ENCODE measurements at places on chromosomes 12 and 14.

GRCh38 chr14:68979021-68979721 lies at the start of gene ACTN1:
Gene ACTN1, minus strand, starts transcription at chr14:68979302. Its CDS starts 246 bp downstream, at chr14:68979056.
- DNase-seq: peak; percentile 95

DNA sequence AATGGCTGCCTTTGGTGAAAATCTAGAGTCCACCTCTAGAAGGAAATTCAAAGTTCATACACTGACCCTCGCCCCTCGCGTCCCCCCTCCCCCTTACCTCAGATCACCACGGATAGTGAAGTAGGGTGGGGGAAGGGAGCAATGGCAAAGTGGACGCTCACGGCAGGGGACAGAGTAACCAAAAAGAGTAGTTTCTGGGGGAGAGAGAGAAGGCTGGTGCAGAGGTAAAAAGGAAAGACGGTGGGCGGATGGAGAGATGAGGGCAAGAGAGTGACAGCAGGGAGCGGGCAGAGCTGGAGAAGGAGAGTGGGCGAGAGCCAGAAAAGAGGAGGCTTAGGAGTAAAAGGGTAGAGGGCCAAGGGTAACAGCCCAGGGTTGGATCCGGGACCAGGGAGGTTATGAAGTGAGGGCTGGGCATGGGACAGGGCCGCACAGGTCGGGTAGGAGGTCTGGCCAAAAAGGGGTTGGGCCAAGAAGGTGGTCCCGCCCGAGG lies 423 bp downstream of the ALDH6A1 start:
- DNase-seq: no peak

DNA sequence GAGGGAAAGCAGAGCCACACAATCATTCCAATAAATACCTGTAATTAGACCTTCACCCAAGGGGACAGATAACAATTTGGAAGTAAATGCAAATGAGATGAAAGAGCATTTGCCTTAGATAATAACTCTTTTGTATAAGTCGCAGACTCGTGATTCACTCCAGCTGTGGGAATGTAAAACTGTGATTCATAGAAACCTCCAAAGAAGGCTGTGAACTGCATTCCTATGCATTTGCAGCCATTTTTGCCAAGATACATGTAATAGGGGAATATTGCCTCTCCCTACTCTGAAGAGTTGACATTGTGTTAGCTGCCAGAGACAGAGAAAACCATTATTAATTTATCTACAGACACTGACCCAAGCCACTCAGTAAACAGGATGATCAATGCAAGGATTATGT lies 181.9 kb upstream of the ARHGAP5 start:
- peak; percentile 71 for DNase-seq

GRCh38 chr12:25959071-25959961 lies 834 bp downstream of the RASSF8 start:
- peak; percentile 64 for DNase-seq

DNA sequence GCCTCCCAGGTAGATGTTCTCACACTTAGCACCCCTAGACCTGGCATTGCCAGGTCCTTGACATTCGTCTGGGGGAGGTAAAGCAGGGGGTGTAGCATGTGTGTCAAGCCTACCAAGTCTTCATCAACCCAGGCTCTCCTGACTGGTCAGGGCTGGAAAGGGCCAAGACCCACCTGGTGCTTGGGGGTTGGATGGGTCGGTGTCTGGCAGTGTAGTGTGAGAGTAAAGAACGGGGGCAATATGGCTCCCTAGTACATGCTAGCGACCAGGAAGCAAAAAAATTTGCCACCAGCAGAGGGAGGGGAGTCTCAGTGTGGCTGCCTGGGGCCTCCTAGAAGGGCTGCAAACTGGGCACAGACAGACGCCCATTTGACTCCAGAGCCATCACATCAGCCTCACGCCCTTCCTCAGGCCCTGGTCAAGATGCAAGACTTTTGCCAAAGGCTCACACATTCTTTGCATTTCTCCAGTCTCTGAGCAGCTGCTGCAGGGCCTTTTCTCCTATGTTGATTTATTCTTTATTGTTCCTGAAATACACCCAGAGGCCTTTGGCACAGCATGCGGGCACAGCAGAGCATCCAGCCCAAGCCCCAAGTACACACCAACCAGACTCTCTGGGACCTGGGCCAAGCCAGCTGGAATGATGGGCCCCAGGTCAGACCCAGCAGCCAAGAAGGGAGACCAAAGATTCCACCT lies 38.3 kb upstream of the PNMA1 start:
- no peak for DNase-seq

GRCh38 chr12:17028348-17028747 lies 422.4 kb upstream of the LMO3 start:
- no peak for DNase-seq
